ENCODE measurements at places on chromosomes 13 and 19. TPM values are rescaled to one million over a fixed set of nuclear protein-coding genes. Genes with fewer than 3 reads are reported as not detected.

SWSAP1 gene
- 1.6 TPM for total RNA-seq

CGB8 gene
- total RNA-seq: 3.0 TPM

FCAR gene
- not detected for total RNA-seq

PRRG2 gene
- 1.1 TPM for total RNA-seq

ZSCAN18 gene
- 3.5 TPM for total RNA-seq

ZNF583 gene
- total RNA-seq: 2.3 TPM

OR7C1 gene
- total RNA-seq: not detected

ZNF440 gene
- 0.09 TPM for total RNA-seq

RFXANK gene
- total RNA-seq: 43.3 TPM

IGFL2 gene
- total RNA-seq: 0.86 TPM

CRB3 gene
- total RNA-seq: 5.0 TPM

ADGRE3 gene
- not detected for total RNA-seq

REX1BD gene
- 59.3 TPM for total RNA-seq

ZNF90 gene
- total RNA-seq: not detected

KIR2DL1 gene
- not detected for total RNA-seq

ZNF585A gene
- total RNA-seq: 6.1 TPM

LILRB5 gene
- total RNA-seq: 0.05 TPM

NCR1 gene
- not detected for total RNA-seq

CCDC70 gene
- not detected for total RNA-seq

DPP9 gene
- total RNA-seq: 56.0 TPM

CCL25 gene
- total RNA-seq: not detected

CYP2F1 gene
- not detected for total RNA-seq

RNF113B gene
- total RNA-seq: not detected

SYT3 gene
- total RNA-seq: 0.52 TPM

MED16 gene
- total RNA-seq: 24.5 TPM

All from A549 treated with AZD2906 at 1 μM for 4 hours (cell line).